ENCODE measurements at places on chromosomes 13 and 19.

DNA sequence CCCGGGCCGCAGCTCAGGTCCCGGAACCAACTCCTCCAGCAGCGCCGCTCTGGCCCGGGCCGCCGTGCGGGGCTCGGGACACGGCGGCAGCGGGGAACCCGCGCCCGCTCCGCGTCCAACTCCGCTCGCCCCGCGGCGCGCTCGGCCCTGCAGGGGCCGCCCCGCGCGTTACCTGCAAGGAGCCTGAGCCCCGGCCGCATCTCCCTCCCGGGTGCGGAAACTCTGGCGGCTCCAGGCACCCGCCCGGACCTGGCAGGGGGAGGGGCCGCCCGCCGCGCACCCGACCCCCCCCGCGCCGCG is at the start of gene TMTC4:
Gene TMTC4 (minus strand): TSS at position 224 of the 300 bp plus-strand sequence. CDS start 4,433 bp downstream, outside the sequence.
- ATAC-seq: peak; percentile 51

- peak; percentile 23 for ATAC-seq
Observed at GRCh38 chr19:40217934-40218890, at the start of gene TTC9B. Gene TTC9B (minus strand): TSS chr19:40218384. CDS start chr19:40218381, 3 bp downstream.

GRCh38 chr19:46288896-46289588 is 7.8 kb upstream of the HIF3A start:
- peak; percentile 74 for ATAC-seq

DNA sequence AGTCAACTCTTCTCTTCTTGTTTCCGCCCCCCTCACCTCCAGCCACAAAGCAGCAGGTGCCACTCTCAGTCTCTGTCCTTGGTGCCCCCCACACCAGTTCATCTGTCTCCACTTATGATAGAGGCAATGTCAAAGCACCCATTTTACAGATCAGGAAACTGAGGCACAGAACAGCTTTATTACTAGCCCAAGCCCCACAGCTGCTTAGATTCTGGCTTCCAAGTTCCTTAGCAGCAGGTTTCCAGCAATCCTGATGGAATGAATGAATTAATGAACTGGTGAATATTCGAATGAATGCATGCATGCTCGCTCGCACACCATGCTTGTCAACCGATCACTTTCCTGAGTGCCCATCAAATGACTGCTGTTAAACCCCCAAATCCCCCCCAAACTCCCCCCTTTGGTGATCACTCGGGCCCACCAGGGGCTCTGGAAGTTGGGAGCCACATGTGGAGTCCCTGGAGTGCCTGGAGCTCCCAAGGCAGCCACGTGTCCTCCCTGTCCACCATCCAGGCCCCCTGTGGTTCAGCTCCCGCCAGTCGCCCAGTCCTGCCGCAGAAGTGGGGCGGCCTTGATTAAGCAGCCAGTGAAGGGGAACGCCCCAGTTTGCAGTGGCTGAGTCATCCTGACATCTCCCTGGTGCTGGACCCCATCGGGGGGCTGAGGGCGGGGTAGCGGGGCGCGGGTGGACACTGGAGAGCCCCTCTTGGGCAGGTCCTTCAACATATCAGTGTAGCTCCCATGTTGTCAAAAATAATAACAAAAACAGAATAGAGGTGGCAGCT is 6.8 kb downstream of the PTPRS start:
- ATAC-seq: no peak

DNA sequence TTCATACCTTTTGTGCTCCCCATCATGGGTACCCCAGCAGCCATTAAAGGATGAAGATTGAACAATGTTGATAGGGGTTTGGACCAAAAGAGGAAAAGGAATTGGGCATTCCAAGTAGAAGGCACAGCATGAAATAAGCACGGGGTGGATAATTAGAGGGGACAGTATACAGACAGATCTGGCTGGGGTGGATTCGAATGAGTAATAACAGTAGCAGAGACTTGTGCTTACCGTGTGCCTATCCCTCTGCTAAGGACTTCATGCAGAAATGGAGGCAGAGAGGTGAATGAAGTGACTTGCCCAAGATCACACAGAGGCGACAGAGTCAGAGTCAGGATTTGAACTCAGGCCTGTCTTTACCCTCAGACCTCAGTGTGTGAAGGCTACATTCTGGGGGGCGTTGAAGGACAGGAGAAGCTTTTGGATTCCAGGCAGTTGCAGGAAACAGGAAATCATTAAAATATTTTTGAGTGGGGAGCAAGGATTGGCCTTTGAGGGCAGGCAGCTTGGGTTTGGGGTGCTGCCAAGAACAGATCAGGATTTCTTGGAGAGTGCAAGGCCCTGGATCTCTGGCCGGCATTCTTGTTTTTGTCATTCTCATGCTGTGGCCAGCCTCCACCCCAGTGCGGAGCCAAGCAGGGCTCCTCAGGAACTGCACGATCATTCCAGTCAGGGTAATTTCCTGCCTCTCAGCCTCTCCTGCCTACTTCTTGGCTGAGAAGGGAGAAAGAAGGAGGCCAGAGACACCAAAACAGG is 18.7 kb downstream of the PAF1 start:
- no peak for ATAC-seq

GRCh38 chr13:66665991-66666390 is 564.1 kb downstream of the PCDH9 start:
- no peak for ATAC-seq

DNA sequence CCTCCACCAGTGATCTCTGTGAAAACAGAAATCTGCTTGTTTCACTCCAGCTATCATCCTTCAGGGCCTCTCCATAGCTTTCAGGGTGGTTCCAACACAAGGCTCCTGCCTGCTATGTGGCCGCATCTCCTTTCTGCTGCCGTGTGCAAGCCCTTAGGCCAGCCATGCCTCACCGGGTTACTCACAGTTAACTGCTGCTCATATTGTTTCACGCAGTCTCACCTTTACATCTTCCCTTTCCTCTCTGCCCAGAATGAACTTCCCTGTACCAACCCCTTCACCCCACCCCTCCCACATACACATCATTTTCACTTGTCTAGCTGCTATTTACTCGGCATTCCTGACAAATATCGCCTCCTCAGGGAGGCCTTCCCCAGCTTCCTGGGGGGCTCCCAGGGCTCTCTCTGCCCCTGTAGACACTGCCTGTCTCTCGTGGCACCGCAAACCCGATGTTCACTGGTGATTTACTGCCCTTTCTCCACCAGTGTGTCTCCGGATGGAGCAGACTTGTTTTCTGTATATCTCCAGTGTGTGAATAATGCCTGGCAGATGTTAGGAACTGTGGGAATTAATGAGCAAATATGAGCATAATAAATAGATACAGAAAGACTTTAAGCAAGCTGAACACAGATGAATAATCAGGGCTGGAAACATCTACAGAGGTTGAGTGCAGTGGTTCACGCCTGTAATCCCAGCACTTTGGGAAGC is 39.3 kb upstream of the GPR183 start:
- no peak for ATAC-seq

Measured in activated T-helper 17 cell treated with anti-CD3 and anti-CD28 coated beads, Interleukin-2, amount 50 U/mL, for 72 hours (primary cell).